ENCODE measurements at places on chromosomes 7 and 10. TPM values are rescaled to one million over a fixed set of nuclear protein-coding genes. Genes with fewer than 3 reads are reported as not detected.

DNA sequence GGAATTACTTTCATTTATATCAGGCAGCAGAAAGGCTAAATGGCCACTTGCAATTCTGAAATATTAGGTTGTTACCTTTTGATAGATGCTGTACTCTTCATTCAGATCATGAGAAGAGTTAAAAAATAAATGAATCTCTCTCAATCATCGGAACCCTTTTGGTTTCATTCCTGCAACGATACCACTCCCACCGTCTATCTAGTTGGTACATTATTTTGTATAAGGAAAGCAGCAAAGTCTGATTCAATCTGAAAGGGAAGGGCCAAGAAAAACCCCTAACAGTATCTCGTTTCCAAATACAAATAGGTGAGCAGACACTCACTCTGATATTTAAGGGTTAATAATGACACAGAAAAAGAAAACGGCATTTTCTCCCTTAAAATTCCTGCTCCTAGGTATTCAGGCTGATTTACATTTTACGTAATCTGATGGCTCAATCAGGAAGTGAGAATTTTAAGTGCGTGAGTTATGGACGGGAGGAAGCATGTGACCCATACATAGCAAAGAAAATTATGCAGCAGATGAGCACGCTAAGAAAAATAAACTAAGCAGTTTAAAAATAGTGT lies 209.4 kb upstream of the KLF14 start:
- peaks cover 2% of the 10 kb centered on the region for H3K36me3 ChIP-seq
- H3K27ac ChIP-seq, result peak overlapping the region; percentile 90
- H3K27me3 ChIP-seq, result no peaks in the 10 kb centered on the region
- no peak for DNase-seq
- H3K4me3 ChIP-seq, result no peak overlapping the region

GRCh38 chr7:36430881-36431280 lies 41.2 kb downstream of the ANLN start:
- no peak overlapping the region for H3K27ac ChIP-seq
- H3K4me1 ChIP-seq, result no peaks in the 10 kb centered on the region
- no peak overlapping the region for H3K4me3 ChIP-seq
- DNase-seq, result no peak
- no peaks in the 10 kb centered on the region for H3K36me3 ChIP-seq

DNA sequence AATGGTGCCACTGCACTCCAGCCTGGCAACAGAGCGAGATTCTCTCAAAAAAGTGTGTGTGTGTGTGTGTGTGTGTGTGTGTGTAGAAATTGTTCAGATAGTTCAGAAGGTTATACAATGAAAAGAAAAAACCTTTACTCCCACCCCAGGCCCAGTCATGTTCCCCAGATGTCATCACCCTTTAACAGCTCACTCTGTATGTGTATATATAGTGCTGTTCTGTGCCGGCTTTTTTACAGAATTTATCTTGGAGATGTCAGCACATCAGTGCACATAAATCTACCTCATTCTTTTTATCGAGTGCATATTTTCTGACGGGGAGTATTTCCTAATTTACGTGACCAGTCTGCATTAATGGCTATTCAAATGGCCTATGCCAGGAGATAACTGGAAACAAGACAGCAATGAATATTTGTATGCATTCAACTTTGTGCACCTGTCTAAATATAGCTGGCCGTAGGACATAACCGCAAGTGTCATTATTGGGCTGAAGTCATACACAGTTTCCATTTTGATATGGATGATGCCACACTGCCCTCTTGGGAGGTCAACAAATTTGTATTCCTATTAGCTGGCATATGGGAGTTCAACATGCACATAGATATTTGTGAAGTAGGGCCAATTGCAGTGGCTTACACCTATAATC lies 11.7 kb downstream of the NIPSNAP2 start:
- no peaks in the 10 kb centered on the region for H3K27me3 ChIP-seq
- DNase-seq, result no peak
- no peak overlapping the region for H3K4me3 ChIP-seq
- no peaks in the 10 kb centered on the region for H3K4me1 ChIP-seq
- H3K36me3 ChIP-seq, result peaks cover 13% of the 10 kb centered on the region
- no peak overlapping the region for H3K27ac ChIP-seq

DNA sequence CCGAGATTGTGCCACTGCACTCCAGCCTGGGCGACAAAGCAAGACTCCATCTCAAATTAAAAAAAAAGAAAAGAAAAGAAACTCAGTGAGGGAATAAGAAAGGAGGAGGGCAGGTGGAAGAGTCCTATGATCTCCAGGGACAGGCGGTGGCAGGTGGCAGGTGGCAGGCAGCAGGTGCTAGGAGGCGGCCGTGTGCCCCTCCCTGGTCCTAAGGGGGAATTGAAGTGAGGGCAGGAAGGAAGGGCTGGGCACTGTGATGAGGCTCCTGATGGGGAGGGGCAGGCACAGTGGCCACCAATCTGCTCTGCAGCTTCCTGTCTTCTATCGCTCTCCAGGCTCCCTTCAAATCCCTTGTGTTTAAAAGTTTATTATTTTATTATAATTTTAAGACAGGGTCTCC lies 41.2 kb upstream of the UBE3C start:
- H3K4me1 ChIP-seq, result no peaks in the 10 kb centered on the region
- no peak overlapping the region for H3K4me3 ChIP-seq

- no peak for DNase-seq
- H3K27me3 ChIP-seq, result peaks cover 12% of the 10 kb centered on the region
- H3K4me3 ChIP-seq, result no peak overlapping the region
- no peak overlapping the region for H3K27ac ChIP-seq
- H3K36me3 ChIP-seq, result no peaks in the 10 kb centered on the region
These were observed 4.7 kb downstream of the ADARB2 start for GRCh38 chr10:1732564-1732996.

DNA sequence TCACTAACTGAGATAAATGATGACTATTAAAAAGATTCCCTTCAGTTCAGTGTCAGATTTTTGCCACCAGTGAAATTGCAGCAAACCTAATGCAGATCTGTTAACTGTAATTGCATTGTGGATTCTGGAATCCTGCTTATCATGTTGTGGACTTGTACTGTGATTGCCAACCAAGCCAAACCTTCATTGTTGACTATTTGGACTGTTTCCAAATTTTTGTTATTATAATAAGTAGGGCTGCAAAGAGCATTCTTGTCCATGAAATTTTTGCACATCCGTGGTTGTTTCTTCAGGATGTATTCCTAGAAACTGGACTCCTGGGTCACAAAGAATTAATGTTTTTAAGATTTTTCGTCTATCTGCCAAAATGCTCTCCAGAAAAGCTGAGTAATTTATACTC lies 281.6 kb upstream of the ZMIZ1 start:
- no peak overlapping the region for H3K27ac ChIP-seq
- no peaks in the 10 kb centered on the region for H3K4me1 ChIP-seq
- no peaks in the 10 kb centered on the region for H3K36me3 ChIP-seq

GRCh38 chr10:100980311-100980710 lies 7.0 kb downstream of the MRPL43 start:
- no peak for DNase-seq
- no peaks in the 10 kb centered on the region for H3K4me1 ChIP-seq
- H3K4me3 ChIP-seq, result no peak overlapping the region

DNA sequence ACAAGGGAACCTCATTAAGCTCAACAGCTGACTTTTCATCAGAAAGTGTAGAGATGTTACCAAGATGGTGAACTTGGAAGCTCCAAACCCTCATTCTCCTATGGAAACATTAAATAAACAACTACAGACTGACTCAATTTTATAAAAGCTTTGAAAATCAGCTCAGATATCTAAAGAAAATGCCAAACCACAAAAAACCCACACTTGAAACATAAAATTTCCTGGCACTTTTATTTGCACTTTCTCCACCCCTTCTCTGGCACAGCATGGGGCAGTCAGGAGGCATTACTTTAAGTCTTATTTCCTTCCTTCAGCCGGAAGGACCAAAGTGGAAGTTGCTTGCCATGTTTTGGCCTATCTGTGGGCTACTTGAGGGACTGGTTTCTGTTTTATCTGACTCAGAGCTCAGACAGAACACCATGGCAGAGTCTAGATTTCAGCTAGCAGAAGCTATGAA lies 114.7 kb downstream of the ODAD2 start:
- DNase-seq, result no peak
- no peaks in the 10 kb centered on the region for H3K4me1 ChIP-seq
- H3K27ac ChIP-seq, result no peak overlapping the region
- H3K36me3 ChIP-seq, result no peaks in the 10 kb centered on the region

DNA sequence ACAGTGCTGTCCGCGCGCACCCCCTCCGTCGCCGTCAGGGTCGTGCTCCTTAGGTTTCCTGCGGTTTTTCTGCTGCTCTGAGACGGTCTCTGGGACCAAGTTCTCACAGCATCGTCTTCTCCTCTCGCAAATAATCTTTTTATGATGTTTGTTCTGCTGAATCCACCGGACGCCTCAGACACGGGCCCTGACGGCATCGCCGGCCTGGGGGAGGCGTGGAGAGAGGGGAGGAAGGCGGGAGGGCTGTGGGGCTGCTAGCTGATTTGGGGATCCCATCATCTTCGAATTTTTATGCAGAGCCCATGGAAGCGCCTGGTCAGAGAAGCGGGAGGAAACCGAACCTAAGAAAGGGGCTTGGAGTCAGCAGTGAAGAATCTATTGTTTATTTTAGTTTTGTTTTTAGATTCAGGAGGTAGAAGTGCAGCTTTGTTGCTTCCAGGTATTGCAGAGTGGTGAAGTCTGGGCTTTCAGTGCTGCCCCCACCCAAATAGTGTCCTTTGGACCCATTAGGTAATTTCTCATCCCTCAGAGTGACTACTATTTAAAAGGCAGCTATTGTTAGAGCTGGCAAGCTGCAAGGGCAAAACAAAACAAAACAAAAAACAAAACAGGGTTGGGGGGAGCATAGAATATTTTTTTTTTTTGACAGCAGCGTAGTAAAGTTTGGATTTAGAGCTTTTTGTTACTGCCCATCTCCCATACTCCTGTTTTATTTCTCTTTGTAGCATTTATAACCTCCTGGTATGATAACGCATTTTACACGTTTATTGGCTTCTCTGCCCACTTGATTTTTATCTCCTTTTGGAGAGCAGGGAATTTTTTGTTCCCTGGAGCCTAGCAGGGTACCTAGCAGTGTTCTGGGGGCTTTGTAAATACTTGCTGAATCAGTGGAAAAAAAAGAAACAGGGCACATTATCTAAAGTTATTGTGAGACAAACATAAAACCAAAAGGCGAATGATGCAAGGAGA lies 92.6 kb downstream of the SPAG6 start:
- peak; percentile 55 for DNase-seq
- H3K36me3 ChIP-seq, result no peaks in the 10 kb centered on the region
- H3K27me3 ChIP-seq, result no peaks in the 10 kb centered on the region
- H3K4me1 ChIP-seq, result peaks cover 19% of the 10 kb centered on the region
- H3K27ac ChIP-seq, result peak overlapping the region; percentile 97
- H3K4me3 ChIP-seq, result peak overlapping the region; percentile 80

DNA sequence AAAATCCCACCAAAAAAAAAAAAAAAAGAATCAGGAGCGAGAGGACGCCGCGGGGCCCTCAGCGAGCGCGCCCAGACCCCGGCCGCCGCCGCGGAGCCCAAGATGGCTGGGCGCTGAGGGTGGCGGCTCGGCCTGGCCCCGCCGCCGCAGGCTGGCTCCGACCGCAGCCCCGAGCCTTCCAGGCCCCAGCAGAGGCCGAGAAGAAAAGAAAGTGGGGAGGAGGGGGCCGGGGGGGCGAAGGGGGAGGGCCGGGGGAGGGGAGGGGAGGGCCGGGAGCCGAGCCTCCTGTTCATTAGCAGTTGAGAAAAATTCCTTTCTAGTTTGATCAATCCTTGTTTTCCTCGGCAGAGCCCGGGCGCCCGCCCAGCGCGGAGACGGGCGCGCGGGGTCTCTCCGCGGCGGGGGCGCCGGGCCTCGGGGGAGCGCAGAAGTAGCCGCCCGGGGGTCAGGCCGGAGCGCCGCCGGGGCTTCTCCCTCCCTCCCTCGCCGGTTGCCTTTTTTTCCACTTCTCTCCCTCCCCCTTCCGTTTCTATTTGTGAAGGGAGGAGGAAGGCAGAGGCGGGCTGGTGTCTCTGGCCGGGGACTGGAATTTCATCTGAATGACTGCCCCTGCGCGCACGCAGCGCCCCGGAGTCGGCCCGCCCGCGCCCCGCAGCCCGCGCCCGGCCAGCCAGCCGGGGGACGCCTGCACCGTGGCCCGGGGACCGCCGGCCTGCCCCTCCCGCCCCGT lies 778 bp upstream of the TRIM8 start:
- DNase-seq, result peak; percentile 15
- H3K27ac ChIP-seq, result peak overlapping the region; percentile 91
- no peaks in the 10 kb centered on the region for H3K36me3 ChIP-seq
- peak overlapping the region; percentile 83 for H3K4me3 ChIP-seq

- no peak for DNase-seq
- H3K27ac ChIP-seq, result no peak overlapping the region
- H3K36me3 ChIP-seq, result no peaks in the 10 kb centered on the region
- peaks cover 88% of the 10 kb centered on the region for H3K27me3 ChIP-seq
- no peaks in the 10 kb centered on the region for H3K4me1 ChIP-seq
These were observed 11.3 kb downstream of the UNCX start for GRCh38 chr7:1243964-1244416.

DNA sequence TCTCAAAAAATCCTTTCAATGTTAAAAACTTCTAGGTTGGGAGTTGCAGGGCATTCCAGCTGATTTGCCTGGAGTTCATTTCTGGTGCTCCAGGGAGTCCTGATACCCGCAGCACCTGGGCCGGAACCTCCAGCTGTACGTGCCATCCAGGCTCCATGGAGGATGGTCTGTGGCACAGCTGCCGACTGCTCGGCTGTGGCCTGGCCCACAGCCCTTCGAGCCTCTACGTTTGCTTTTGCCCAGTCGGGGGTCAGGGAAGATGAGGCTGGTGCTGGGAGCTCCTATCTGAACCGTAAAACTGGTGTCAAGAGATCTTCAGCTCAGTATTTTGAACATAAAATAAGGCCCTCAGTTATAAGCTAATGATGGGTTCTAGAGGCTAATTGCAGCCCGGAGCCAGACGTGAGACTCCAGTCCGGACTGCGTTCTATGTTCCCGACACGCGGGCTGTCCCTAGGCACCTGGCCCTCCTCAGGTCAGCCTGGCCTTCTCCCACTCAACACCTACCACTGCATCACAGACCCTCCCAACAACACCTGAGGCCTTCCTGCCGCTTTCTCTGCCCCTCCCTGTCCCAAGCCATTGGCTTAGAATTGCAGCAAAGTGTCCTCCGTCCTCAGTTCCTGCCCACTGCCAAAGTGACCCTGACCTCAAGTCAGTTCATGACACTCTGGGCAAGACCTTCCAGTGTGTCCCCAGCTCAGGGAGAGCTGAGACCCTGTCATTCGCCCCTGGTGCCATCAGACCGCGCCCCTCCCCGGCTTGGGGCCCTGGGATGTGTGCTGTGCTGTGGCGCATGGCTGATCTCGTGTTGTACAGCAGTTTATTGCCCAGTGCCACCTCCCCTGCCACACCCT lies 64.2 kb upstream of the DNAJB6 start:
- no peaks in the 10 kb centered on the region for H3K36me3 ChIP-seq
- no peak overlapping the region for H3K27ac ChIP-seq
- H3K4me3 ChIP-seq, result no peak overlapping the region
- H3K27me3 ChIP-seq, result peaks cover 10% of the 10 kb centered on the region
- no peak for DNase-seq

GRCh38 chr7:28678431-28678965 lies 266.2 kb downstream of the CREB5 start:
- H3K27me3 ChIP-seq, result peaks cover 8% of the 10 kb centered on the region
- no peaks in the 10 kb centered on the region for H3K36me3 ChIP-seq
- H3K27ac ChIP-seq, result no peak overlapping the region
- no peaks in the 10 kb centered on the region for H3K4me1 ChIP-seq

- peaks cover 2% of the 10 kb centered on the region for H3K27me3 ChIP-seq
- no peak for DNase-seq
- no peak overlapping the region for H3K4me3 ChIP-seq
- no peaks in the 10 kb centered on the region for H3K36me3 ChIP-seq
- no peak overlapping the region for H3K27ac ChIP-seq
These were observed 47.7 kb downstream of the EGFR start for GRCh38 chr7:55066524-55066923.

Gene CDK6
- 43.9 TPM for total RNA-seq

Gene GARIN1A
- total RNA-seq, result 3.2 TPM

Gene CD36
- not detected for total RNA-seq

Gene CHST3
- total RNA-seq, result not detected

All from T-cell (primary cell).